ENCODE measurements at places on chromosomes 7 and 10. TPM values are rescaled to one million over a fixed set of nuclear protein-coding genes. Genes with fewer than 3 reads are reported as not detected.

GRCh38 chr10:101489355-101489754 is 98.7 kb downstream of the POLL start:
- H3K4me3 ChIP-seq: no peak overlapping the region
- no peaks in the 10 kb centered on the region for H3K36me3 ChIP-seq
- H3K4me1 ChIP-seq: no peaks in the 10 kb centered on the region
- no peaks in the 10 kb centered on the region for H3K27me3 ChIP-seq

GRCh38 chr7:139361523-139361922 is 1.8 kb downstream of the LUC7L2 start:
- H3K4me1 ChIP-seq: peaks cover 5% of the 10 kb centered on the region
- no peaks in the 10 kb centered on the region for H3K36me3 ChIP-seq
- H3K27me3 ChIP-seq: no peaks in the 10 kb centered on the region
- no peak for DNase-seq
- peak overlapping the region; percentile 90 for H3K4me3 ChIP-seq

DNA sequence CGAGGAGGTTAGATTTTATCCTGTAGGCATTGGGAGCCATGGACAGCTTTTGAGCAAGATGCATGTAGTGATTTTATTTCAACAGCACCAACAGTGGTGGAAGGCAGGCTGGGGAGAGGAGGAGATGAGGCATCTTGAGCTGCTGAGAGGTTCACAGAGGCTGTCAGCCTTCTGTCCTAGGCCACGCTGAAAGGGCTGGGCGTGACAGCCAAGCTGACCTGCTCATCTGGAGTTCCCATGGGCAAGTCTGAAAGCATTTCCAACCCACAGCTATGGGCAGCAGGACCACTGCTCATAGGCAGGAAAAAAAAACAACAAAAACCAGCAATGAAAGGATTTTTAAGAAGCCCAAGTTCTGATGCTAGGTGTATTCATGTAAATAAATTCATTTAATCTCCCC is 7.7 kb downstream of the NEURL1 start:
- no peak for DNase-seq
- H3K4me1 ChIP-seq: no peaks in the 10 kb centered on the region
- no peaks in the 10 kb centered on the region for H3K36me3 ChIP-seq
- H3K4me3 ChIP-seq: no peak overlapping the region
- H3K27ac ChIP-seq: no peak overlapping the region

The CPXM2 gene
- total RNA-seq: 5.6 TPM

Data from Peyer's patch (tissue), 4 donors.